ENCODE measurements at places on chromosomes 12 and 14.

DNA sequence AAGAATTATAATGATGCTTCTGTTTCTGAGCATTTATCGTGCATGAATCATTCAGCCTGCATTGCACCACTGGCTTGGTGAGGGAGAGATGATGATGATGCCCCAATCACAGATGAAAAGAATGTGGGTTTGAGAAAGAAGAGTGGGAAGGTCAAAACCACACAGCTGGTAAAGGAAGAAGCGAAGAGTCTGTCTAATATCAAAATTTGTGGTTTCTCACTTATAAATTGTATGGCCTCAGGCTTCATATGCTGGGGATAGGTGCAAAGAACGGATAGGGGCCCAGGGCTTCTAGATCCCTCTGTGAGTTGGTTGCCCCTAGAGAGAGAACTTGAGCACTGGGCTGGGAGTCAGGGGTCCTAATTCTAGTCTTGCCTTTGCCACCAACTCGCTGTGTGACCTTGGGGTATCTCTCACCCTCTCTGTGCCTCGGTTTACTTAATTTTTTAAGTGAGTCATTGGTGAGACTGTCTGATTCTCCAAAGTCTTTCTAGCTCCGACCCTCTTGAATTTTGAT, 2.2 kb downstream of the OASL start:
- no peak for DNase-seq

DNA sequence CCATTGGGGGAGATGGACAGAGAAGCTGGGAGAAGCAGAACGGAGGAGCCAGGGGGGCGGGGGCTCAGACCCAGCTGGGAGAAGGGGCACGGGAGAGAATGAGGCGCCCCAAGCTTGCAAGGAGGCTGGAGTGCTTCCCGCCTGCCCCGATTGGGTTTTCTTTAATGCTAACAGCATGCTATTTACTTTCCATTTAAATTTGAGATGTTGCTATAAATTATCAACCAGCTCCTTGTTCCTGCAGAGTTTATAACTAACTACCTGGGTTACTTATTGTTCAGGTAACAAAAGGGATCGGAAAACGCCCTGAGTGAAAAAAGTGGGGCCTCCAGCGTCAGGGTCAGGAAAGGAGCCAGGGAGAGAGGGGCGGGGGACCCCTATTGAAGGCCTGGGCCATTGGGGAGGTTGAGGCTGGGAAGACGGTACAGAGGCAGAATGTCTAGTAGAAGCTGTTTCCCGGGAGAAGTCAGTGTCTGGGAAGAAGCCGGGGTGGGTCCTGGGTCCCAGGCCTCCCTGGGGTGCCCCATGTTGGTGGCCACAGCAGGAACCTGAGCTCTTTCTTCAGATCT, 2.5 kb downstream of the HNF1A start:
- DNase-seq, result no peak

GRCh38 chr14:105155071-105155651, 13.4 kb downstream of the JAG2 start:
- DNase-seq, result no peak

GRCh38 chr12:104459368-104459909, 2.7 kb downstream of the CHST11 start:
- DNase-seq, result no peak

DNA sequence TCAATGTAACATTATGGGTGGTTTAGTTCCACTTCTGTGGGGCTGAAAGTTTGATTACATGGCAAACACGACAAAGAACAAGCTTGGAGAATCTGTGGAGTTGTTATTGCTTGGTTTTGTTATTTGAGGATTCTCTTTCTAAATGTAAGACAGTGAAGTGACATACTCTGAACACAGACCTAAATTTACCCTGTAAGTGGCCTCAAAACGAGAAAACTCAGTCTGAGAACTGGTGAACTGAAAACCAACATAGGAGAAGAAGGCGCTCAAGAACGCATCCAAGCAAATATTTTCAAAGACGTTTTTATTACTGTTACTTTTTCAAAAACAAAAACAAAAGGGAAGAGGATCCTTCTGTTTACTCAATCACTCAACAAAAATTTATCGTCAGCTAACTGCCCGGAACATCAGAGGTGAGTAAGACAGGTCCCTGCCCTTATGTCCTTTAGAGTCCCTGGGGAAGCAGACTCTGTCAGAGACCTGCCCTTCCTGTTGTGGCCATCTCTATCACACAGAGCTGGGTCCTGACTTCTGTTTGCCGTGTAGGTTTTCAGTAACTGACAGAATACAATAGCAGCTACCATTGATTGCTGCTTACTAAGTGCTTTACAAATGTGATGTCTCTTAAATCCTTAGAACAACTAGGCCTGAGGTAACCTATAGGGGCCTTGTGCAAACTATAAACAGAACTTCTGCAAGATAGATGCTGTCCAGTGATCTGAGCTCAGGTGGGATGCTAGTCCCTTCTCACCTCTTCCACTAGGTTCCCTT, 79.3 kb upstream of the C12orf71 start:
- DNase-seq, result no peak

- no peak for DNase-seq
These were observed 631.7 kb downstream of the VRK1 start for GRCh38 chr14:97428808-97429440.

DNA sequence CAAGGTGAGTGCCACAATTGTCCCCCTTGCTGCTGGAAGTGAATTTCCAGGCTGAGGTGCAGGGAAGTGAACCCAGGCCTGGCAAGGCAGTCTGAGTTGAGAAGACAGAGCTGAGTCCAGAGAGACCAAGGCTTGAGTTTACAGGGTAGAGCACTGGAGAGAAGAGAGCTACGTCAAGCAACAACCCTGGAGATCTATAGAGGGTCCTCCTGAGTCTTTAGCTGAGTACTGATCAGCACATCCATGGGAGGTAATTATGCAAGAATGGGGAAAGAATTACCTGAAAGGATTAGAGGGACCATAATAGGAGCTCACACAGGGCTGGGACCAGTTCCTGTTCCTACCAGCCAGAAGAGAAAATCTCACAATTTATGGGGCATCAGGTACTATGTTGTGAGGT, 190.7 kb downstream of the NEDD1 start:
- no peak for DNase-seq

GRCh38 chr12:70757830-70758493, 120.7 kb upstream of the PTPRB start:
- DNase-seq, result no peak

- DNase-seq, result no peak
These were observed 8.5 kb downstream of the WSB2 start for GRCh38 chr12:118052324-118053070.

- no peak for DNase-seq
These were observed 183.7 kb upstream of the NTF3 start for GRCh38 chr12:5248230-5248629.

- no peak for DNase-seq
These were observed 55.3 kb downstream of the RPL10L start for GRCh38 chr14:46596236-46596635.

GRCh38 chr12:31119192-31119802, 45.6 kb downstream of the DDX11 start:
- no peak for DNase-seq

- DNase-seq, result no peak
These were observed 67.1 kb downstream of the NUAK1 start for GRCh38 chr12:106071686-106072085.

DNA sequence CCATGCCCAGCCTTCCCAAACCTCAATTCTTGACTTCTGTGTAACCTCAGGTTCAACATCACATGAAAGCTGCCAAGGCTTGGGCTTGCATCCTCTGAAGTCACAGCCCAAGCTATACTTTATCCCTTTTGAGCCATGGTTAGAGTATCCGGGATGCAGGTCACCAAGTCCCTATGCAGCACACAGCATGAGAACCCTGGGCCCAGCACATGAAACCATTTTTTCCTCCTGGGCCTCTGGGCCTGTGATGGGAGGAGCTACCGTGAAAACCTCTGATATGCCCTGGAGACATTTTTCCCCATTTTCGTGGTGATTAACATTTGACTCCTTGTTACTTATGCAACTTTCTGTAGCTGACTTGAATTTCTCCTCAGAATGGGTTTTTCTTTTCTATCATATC, 25.8 kb upstream of the DIO2 start:
- DNase-seq, result no peak

- no peak for DNase-seq
These were observed 9.2 kb upstream of the DHRS2 start for GRCh38 chr14:23626946-23627345.

- no peak for DNase-seq
These were observed 16.4 kb downstream of the HDAC7 start for GRCh38 chr12:47803191-47803875.

DNA sequence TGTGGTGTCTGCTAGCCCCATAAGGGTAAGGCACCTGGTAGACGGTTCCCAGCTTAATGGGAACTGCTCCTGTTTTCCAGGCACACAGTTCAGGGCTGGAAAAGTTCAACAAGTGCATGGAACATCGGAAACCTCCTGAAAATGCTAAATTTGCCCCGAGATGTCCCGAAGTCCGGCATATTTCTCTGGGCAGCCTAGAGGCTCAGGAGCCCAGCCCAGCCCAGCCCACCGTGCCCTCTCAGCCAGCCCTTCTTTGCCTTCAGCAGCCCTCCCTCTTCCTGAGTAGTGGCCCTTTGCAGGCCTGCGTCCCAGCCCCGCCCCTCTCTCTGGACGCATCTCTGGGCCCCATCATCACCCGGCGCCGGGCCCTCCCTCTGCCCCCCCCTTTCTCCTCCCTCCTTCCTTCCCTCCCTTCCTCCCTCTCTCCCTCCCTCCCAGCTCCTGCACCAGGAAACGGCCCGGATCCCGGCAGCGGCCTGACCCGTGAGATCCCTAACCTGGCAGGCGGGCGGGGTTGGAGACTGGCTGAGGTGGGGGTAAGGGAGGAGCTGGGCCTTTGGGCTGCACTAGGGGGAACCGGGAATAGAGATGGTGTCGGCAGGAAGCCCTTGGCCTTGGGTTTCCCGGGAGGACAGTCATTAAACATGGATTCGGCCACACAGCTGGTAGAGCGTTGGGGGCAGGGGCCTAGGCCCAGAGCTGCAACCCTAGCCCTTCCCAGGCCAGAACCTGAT, at the start of gene BCL2L2:
BCL2L2 (plus strand) TSS at position 422 of the 734 bp plus-strand sequence. CDS start 935 bp downstream, outside the sequence.
- peak; percentile 76 for DNase-seq

GRCh38 chr14:89649451-89650075, 232.5 kb upstream of the FOXN3 start:
- DNase-seq, result no peak

- DNase-seq, result no peak
These were observed 222.7 kb upstream of the SOX5 start for GRCh38 chr12:24172031-24172772.

GRCh38 chr12:69527506-69528272, 57.5 kb downstream of the FRS2 start:
- no peak for DNase-seq

GRCh38 chr12:121010860-121011259, 5.4 kb downstream of the C12orf43 start:
- DNase-seq, result no peak

DNA sequence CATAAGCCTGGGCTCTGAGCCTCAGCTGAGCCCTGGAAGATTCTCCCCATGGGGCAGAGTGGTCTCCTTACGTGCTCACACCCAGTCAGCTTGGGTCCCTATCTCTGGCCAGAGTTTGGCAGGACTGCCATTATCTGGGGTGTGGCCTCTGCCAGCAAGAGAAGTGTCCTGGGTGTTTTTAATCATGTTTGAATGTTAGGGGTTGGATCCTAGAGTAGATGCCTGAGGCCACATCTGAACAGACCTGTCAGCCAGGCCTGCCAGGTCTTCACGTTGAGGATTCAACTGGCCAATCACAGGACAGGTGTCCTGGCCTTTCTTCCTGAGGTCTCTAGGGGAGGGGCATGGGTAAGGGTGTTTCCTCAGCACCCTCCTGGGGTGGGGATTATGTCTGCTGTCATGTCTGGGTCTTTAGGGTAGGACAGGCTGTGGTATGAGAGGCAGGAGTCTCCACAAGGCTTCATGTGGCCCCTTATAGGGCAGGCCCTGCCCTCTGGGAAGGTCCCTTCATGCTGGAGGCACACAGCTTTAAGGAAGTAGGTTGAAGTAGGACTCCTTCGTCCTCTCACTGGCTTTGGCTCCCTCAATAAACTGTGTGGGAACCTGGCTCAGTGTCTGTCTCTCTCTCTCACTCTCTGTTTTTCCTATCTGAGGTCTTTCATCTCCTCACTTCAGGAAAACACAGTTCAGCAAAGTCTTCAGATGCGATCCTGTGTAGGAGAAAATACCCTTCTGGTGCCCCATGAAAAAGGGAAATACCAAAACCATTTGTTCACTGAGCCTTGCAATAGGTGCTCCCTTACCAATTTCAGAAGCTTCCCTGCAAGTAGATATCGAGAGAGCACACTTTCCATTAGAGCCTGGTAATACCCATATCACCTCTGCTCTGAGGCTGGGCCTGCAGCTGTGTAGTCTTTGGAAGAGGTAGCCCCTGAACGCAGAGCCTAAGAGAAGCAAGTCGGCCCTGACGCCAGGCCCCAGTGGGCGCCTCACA, 6.7 kb upstream of the FITM1 start:
- no peak for DNase-seq

- DNase-seq, result no peak
These were observed 27.8 kb downstream of the MUCL1 start for GRCh38 chr12:54882079-54882478.

DNA sequence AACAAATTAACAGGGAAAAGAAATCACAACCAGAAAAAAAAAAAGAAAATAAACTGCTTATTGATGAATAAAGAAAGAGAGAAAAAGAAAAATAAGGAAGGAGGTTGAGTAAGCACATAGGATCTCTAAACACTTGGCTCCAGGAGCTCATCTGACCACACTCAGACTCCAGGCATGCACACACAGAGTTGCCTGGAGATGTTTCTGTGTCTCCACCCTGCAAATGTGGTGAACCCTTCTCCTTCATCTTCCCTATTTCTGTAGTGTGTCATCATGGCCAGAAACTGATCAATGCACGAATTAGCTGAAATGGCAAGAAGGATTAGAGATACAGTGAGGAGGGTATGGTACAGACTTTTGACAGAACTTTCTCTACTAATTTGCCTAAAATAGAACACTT, 20.2 kb downstream of the OR4N2 start:
- DNase-seq, result no peak

DNA sequence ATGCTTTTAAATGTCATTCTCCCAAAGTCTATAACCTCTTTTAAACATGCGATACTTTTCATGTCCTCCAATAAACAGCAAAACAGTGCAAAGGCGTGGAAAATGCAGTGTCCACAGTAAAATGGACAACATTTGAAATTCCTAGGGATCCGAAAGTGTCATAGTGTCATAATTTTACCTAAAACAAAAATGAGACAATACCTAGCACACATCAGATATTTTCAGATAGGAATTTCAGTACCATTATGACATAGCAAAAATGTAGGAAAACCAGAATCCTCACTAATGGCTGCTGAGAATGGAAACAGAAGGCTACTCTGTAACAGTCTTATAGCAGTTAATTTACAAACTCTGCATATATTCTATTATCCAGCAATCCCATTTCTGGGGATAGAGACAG, 33.1 kb downstream of the KCNH5 start:
- DNase-seq, result no peak

GRCh38 chr14:23153851-23154796, 29.3 kb downstream of the SLC7A8 start:
- DNase-seq, result no peak
